Left ventricle myocardium inferior (tissue), 1 donor: ENCODE measurements at places on chromosomes 7 and 10.

DNA sequence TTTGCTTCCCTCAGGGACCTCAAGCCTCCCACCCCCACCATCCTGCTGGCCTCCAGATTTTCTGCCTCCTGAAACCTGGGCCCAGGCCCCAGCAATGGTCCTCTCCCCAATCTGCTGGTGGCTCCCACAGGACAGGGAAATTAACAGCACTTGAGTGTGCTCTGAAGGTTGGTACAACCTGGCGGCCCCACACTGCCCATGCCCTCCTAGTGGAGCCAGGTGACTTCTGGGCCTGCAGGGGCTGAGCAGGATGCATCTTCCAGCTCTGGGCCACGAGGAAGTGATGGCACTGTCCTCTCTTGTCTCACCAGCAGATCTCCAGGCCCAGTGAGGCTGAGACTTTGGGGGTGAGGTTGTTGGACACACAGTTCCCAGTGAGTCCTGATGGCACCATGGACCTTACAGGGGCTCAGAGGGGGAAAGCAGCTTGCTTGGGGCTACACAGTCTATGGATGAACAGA is 3.6 kb upstream of the ZMIZ1 start:
- DNase-seq, result no peak

GRCh38 chr10:22230158-22230833 is 12.5 kb upstream of the EBLN1 start:
- no peak for DNase-seq

GRCh38 chr10:98800263-98800662 is 353.5 kb upstream of the HPS1 start:
- DNase-seq, result no peak

DNA sequence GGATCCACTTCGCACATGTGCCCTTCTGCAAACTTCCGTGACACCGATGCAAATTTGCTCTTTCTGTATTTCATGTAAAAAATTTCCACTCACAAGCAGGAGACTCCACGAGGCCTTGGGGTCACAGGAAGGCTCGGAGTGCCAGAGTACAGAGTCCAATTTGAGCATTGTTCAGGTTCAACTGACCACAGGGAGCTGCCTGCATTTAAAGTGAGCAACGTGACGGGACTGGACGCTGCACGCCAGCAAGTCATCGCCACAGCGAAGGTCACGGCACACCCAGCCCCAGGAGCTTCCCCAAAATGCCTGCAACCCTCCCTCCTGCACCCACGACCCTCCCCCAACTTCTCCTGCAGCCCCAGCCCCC is 41.5 kb upstream of the NKX6-2 start:
- DNase-seq, result no peak

DNA sequence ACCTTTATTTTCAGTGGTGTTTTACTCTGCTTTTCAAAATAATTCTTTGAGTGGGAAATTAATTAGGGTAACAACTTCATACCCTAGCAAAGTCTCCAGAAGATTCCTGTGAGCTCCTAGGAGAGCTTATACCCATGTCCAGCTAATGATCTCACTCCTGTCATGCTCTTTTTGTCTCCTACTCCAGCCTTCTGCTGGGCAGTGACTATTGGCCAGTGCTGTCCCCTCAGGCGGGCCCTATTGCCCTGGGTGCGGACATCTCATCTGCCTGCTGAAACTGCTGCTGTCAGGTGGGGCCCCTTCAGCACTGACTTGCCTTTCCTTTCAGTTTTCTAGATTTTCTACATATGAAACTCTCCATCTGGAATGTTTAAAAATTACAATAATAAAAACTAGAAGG is 80.3 kb downstream of the EBLN1 start:
- DNase-seq, result no peak

GRCh38 chr7:34886856-34887255 is 150.4 kb downstream of the DPY19L1 start:
- no peak for DNase-seq

GRCh38 chr10:11510281-11510680 is 101.2 kb downstream of the USP6NL start:
- no peak for DNase-seq

DNA sequence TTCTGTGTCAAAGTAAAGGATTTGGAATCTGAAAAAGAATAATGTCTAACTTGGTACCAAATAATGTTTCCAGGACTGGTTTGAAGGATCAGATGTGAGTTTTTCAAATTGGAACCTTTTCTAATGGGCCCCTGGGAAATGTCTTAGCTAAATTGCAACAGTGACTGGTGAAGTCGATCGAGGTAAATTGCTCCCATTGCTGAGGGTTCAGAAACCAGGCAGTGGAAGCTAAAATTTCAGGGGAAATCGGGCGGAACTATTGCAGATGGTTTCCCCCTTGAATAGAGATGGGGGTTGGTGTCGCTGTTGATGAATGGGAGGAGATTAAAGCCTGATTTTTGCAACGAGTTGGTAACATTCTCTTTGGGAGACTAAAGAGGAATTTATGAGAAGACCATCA is 112.7 kb downstream of the SND1 start:
- no peak for DNase-seq

DNA sequence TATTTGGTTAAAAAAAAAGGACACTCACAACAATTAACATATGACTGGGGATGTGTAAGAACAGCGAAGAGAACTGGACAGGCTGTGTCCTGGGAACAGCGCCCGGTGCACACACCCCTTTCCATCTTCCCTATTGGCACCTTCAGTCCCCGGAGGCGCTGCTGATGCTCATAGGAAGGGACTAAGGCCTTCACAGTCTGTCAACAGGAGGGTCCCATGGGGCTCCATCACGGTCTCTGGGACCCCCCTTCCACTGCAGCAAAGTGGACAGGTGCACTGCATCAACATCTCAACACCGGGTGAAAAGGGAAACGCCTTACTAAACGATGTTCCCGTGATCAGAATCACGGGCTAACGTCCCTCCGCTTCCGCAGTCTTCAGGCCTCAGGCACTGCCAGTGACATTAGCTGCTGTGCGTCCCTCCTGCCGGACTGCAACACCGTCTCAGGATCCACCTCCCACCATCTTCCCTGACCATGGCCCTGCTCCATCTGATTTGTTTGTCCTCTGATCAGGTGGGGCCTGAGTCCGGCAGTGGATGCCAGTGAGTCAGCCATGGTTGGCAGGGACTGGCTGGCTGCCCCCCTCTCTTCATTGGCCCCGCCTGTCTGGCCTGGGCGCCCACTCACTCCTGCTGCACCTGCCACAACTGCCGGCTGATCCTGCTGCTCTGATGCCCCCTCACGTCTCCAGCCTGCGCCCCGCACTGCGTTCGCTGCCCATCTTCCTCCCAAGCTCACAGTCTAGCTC is 614.7 kb downstream of the DNAJB6 start:
- DNase-seq, result no peak

GRCh38 chr7:39624935-39625694 is 1.7 kb downstream of the RALA start:
- DNase-seq, result no peak

- DNase-seq, result no peak
These were observed 163.4 kb upstream of the COL1A2 start for GRCh38 chr7:94231305-94231704.
